ENCODE measurements at places on chromosomes 6 and 20.

GRCh38 chr6:43020847-43021246, 576 bp upstream of the RRP36 start:
- DNase-seq = no peak

DNA sequence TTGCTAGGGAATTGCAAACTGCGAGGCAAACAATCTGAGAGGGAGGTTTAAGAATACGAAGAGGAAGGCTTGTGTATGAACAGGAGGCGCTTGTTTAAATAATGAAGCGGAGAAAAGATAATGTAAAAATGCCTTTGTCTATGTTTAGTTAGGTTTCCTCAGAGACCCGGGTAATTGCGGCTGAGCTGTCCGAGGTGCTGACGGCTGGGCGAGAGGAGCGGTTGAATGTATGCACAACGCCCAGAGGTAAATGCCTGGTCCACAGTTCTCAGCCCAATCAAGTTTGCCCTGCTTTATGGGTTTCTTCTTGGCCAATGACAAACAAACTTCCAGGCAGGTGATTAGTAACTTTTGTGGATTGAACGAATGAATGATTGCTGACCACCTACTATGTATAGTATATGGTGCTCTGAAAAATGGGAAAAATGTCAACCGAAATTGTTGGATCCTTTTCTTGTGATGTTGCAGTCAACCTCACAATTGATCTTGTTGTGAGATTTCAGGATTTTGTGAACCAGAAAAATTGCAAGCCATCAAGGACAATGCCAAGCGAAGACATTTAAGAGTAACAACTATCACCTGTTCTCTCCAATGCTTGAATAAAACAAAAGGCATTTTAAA, 38.3 kb upstream of the SLC32A1 start:
- no peak for DNase-seq

DNA sequence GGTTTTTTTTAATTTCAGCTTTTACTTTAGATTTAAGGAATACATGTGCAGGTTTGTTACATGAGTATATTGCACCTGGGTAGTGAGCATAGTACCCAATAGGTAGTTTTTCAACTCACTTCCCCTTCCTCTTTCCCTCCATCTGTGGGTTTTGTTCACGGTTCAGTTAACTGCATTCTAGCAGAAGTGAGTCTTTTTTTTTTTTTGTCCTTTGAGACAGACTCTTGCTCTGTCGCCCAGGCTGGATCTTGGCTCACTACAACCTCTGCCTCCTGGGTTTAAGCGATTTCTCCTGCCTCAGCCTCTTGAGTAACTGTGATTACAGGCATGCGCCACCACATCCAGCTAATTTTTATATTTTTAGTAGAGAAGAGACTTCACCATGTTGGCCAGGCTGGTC, 8.7 kb downstream of the UBR2 start:
- DNase-seq = peak; percentile 14

DNA sequence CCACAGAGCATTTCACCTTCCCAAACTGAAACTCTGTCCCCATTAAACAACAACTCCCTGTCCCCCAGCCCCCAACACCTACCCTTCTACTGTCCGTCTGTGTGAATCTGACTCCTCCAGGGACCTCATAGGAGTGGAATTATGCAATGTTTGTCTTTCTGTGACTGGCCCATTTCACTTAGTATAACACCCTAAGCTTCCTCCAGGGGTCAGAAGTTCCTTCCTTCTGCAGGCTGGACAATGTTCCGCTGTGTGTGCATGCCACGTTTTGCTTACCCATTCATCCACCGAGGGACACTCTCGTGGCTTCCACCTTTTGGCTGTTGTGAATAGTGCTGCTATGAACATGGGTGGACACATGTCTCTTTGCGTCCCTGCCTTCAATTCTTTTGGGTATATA, 37.6 kb upstream of the MPC1 start:
- DNase-seq = no peak

GRCh38 chr20:36408219-36408618, 102.1 kb downstream of the DLGAP4 start:
- no peak for DNase-seq

- DNase-seq = no peak
Observed at GRCh38 chr6:98560418-98560817, 274.0 kb upstream of the POU3F2 start.

DNA sequence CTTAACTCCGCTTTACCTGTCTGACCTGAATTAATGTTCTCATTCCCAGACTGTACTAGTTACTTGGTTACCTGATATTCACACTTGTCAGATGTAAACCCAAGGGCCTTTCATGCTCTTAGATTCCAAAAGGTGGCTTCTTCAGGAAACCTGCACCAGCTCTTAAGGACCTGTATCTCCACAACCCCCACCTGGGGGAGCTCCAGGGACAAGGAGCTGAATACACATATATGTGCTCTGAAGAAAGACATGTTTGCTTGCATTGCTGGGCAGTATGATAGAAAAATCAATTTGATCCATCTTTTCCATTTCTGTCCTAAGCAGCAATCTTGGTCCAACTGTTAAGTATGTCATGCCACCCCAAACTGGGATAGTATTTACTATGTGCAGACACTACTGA, 64.8 kb upstream of the POU3F2 start:
- no peak for DNase-seq

DNA sequence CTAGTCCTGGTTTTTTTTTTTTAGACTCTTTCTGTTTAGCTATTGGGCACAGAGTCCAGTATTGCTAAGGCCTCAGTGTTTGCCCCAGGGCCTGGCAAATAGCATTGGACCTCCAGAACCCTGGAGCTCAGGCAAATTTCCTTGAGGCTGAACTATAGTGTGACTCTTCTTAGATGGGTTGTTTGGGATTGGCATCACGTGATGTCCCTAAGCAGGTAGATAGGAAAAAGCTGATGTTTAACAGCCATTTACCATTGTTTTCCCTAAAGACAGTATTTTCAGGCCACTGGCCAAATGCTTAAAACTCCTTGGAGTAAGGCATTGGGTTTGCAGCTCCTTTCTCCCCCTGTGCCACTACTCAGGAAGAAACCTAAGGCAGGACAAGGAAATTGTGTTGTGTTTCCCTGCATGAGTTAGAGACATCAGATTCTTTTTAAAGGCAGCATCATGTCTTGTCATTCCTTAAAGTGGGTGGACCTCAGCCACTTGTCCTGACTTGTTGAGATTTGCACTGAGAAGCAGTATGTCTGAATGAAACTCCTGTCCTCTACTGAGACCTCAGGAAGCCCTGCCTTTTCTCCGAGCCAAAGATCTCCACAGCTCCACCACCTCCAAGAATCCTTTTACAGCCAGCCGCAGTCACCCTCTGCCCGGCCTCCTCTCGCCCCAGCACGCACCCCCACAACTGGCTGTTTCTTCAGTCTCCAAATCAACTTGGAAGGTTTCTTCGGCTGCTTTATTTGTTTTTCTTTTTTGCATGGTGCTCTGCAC, 46.2 kb upstream of the RNF144B start:
- DNase-seq = no peak

DNA sequence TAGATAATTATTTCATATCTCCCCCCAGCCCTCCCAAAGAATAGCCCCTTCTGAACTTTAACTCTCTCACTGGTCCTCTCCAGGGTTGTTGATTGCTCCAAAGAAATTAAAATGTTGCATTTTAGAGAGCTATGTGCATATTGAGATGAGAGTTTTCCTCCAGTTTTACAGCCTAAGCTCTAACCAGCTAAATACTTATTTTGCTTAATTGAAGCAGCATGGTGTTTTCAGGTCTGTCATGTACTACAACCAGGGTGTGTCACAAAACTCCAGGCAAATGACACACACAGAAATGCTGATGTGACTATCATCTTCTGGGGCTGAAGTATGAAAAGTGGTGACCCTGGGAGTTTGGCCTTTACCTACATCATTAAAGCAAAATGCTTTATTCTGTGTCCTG, 196.8 kb upstream of the STXBP5 start:
- DNase-seq = no peak

GRCh38 chr20:49385465-49385864, 97.0 kb downstream of the KCNB1 start:
- no peak for DNase-seq

- DNase-seq = no peak
Observed at GRCh38 chr20:52295556-52295955, 104.0 kb upstream of the ZFP64 start.

DNA sequence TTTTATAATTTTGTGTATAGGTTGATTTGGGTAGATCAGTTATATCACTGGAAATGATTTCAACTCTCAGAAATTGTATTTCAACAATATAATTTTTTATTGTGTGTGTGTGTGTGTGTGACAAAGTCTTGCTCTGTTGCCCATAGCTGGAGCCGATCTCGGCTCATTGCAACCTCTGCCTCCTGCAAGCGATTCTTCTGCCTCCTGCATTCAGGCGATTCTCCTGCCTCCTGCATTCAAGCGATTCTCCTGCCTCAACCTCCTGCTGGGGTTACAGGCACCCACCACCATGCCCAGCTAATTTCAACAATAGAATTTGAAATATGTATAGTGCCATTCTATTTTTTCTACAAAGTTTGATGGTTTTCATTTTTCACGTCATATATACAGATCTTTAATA, 24.1 kb downstream of the AFDN start:
- DNase-seq = no peak

GRCh38 chr6:6585003-6585311, 3.6 kb upstream of the LY86 start:
- no peak for DNase-seq

DNA sequence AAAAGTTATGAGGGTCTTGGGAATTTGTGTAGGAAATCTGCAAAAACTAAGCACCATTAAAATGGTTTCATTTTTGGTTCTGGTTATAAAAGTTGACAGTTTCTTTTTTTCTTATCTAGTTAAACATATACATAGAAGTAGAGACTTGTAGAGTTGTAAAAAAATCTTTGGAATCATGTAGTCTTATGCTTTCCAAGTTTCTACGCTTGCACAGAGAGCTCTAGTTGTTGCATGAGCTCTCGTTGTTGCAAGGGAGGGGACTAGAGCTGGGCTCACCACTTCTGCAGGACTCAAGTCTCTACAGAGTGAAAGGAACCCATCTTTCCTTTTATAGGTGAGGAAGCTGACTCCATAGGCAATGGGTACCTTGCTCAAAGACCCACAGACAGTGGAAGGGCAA, 21.6 kb upstream of the CCN2 start:
- no peak for DNase-seq

DNA sequence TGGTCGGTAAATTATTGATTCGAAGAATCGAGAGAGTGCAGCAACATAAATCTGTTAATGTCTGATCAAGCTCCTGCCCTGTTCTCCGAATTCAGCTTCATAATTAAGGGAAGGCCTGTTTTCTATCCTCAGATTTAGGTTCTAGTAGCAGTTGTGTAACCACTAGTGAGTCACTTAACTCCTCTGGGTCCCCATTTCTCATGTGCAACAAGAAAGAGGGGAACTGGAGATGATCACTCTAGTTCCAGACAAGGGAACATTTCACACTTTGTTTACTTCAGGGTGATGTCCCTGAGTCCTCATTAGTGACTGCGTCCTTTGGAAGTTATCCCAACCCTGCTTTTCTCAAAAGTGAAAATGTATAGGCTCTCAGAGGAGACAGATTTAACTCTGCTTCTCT, 68.1 kb upstream of the RNF146 start:
- DNase-seq = no peak

GRCh38 chr6:139330306-139330705, 38.5 kb upstream of the TXLNB start:
- DNase-seq = no peak

DNA sequence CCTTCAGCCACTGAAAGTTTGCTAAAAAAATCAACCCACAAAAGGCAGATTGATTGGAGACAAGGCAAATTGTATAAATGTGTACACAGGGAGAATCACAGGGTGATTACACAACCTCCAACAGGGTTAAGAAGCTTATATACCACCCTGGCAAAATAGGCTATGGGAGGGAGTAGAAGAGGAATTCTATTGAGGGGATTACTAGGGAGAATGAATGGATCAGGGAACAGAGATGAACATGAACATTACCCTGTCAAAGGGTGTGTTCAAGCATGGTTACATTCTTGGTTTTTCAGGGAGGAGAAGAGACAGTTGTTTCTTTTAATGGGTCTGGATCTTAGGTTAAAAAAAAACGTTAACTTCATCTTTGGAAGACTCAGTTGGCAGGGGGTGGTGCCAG, 5.1 kb upstream of the MRS2 start:
- DNase-seq = no peak

- DNase-seq = no peak
Observed at GRCh38 chr6:42440027-42440426, 11.7 kb downstream of the TRERF1 start.

- DNase-seq = no peak
Observed at GRCh38 chr6:150907383-150907782, 41.9 kb downstream of the MTHFD1L start.

DNA sequence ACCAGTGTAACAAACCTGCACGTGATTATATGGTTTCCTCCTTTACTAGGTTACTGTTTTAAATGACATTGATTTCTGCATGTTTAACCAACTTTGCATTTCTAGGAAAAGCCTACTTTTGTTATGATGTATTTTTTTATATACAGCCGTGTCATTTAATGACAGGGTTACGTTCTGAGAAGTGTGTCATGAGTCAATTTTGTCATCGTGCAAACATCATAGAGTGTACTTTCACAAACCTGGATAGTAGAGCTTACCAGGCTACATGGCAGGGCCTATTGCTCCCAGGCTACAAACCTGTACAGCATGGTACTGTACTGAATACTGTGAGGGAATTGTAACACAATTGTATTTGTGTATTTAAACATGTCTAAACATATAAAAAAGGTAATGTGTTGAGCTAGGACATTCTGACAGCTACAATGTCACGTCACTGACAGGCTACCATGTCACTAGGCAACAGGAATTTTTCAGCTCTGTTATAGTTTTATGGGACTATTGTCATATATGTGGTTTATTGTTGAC, 205.3 kb downstream of the PRL start:
- no peak for DNase-seq

DNA sequence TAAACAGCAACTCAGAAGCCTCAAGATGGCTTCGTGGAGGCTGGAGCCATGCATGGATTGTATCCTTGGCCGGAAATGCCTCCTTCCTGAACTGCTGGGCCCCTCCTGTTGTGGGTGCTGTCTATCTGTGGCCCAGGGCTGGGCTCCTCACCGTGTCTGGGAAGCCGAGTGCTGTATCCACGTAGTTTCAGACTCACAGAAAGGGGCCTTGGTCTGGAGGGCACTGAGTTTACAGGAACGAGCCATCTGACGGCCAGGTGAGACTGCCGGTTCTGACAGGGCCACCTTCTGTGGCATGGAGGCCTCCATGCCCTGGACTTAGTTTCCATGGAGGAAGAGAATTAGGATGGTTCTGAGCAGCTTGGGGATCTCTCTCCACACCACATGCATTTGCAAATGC, 142.2 kb downstream of the ERMARD start:
- DNase-seq = no peak

DNA sequence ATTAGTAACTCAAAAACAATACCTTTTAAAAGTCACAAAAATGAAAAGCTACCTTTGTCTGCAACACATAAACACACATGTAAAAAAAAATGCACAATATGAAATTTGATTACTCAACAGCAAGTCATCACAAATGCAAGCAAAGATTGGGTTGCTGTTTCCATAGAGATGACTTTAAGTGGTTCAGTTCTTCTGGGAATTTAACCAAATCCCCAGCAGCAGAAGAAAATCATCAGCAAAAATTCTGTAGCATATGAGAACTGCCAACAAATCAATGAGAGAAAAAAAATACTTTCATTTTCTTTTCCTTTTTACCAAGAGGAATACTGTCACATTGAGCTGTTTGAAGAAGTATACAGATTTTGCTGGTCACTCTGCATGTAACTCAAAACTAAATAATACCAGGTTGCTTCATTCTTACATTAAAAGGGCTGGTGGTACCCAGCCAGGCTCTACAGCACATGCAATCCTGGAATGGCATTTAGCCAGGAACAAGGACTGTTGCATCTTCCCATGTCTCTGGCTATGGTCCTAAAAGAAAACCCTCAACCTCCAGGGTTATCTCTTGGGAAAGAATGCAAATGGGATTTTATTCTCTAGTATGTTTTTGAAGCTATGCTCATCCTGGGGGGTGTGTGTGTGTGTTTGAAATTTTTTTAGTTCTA, 158.3 kb downstream of the OPRM1 start:
- no peak for DNase-seq
